ENCODE measurements at places on chromosomes 5 and 9.

DNA sequence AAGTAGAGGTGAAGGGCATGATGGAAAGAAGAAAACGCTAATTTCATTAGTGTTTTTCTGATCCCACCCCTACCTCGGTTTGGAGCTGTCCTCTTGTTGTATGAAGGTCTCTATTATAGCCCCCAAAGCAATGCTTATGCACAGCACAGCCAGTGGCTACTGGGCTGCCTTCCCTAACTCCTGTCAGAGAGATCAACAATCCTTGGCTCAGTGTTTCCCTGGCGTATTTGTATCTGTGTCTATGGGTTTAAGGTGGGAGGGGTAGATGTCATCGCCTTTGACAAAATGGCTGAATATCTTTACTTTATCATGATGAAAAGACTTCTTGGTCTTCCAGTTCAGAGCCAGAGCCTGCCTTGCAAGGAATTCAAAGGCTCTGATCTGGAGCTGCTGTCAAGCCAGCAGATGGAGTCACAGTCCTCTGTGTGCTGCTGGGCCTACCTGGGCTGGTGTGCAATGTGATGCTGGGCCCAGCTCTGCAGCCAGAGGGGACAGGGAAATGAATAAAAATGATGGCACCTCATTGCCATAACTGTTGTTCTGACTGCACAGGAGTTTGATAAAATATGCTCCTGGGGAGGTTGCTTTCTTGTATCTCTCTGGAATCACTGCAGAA, 20.1 kb upstream of the HSPA9 start:
- no peak for DNase-seq

DNA sequence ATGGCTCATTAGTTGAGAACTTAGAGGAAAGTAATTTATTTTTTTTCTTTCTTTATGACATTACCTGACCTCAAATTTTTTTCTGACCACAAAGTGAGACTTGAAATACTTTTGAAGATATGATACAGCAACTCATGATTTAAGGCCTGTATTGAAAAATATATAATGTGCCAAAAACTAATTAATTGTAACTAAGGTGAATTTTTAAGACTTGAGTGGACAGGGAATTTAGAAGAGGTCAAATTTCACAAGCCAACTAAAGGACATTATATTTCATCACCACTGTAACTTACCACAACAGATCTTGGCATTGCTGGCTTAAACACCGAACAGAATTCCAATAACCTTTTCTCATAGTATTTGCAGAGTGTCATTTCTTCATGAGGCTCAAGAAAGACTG, 1.8 kb downstream of the CCNH start:
- DNase-seq, result no peak

- DNase-seq, result no peak
These were observed 1262.0 kb upstream of the WWC1 start for GRCh38 chr5:167029488-167029887.

GRCh38 chr9:123615381-123615780, 259.4 kb downstream of the CRB2 start:
- no peak for DNase-seq

- no peak for DNase-seq
These were observed 408.3 kb downstream of the DMRT2 start for GRCh38 chr9:1458503-1458902.

DNA sequence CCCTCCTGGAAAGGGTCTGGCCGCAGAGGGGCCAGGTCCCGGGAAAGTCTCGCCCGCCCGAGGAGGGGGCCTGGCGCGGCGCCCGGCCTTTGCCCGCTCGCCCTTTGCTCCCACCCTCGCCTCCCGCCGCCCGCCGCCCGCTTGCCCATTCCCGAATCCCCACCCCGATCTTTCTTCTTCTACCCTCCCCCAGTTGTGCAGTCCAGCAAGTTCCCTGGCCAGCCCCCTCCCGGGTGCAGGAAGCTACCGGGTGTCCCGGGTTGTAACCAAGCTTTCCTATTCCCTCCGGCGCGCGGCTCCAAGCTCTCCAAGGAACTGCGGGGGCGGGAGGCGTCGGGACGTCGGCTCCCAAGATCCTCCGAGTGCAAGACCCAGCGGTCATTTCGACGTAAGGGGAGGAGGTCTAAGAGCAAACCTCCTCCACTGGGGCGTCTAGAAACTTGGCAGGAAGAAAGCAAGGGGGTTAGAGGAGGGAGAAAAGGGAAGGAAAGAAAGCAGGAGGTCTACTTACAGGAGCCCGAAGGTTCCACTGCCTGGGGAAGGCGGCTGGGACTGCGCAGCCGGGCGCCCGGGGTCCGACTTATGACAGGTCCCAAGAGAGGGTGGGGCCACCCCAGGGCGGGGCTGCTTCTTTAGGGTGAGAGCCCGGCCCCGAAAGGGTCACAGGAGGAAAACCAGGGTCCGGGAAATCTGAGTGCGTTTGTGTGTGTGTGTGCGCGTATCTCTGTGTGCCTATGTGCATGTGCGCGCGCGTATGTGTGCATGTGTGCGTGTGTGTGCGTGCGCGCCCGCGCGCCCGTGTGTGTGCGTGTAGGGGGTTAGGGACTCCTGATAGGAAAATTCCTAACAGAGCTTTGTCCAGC, at the start of gene PTGR1:
Gene PTGR1, minus strand, starts transcription at position 556 of the 863 bp plus-strand sequence. CDS start 2,225 bp downstream, outside the sequence.
- peak; percentile 13 for DNase-seq

GRCh38 chr5:143076377-143076776, 306.2 kb downstream of the ARHGAP26 start:
- no peak for DNase-seq

- DNase-seq, result no peak
These were observed 26.2 kb downstream of the HMGXB3 start for GRCh38 chr5:150026682-150027172.

GRCh38 chr5:110865400-110866094, 126.7 kb downstream of the SLC25A46 start:
- DNase-seq, result no peak

- no peak for DNase-seq
These were observed 701 bp upstream of the LMX1B start for GRCh38 chr9:126612813-126613641.

DNA sequence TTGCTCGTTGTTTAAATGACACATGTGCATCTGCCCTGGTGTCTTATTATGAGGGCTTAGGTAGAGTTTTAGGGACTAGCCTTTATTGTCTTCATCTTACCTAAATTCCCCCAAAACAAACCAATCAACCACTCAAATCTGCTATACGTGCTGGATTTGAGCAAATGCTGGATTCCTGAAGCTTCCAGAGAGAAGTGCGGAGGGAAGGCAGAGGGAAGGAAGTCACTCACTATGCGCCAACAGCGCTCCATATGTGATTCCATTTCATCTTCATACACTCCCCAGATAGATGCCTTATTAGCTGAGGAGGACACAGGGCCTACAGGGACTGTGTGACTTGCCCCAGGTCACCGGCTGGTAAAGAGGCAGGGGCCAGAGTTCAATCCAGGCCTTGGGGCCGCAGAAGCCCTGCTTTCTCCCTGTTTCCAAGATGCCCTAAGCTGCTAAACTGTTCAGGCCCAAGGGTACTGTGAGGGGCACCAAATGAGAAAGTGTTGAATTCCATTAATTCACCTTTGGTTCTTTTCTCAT, 63.5 kb downstream of the OTULIN start:
- no peak for DNase-seq

- no peak for DNase-seq
These were observed 15.8 kb upstream of the NEURL1B start for GRCh38 chr5:172624996-172625964.

DNA sequence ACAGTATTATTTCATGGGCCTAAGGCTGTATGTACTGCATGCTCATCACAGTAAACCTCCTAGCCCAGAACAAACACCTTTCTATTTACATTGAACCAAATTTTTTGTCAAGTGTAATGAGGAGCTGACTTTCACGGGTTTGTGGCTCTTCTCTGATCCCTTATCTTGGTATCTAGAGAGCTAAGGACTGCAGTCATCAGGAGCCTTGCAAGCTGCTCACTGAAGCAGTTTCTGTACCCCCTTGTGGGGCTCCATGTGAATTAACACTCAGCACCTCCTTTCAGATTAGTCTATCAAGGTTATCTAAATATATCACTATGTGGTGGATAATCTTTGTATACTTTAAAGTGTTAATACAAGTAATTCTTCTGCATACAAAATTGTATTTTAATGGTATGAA, 108.2 kb downstream of the AUH start:
- no peak for DNase-seq

- no peak for DNase-seq
These were observed 49.7 kb upstream of the PLEKHG4B start for GRCh38 chr5:42250-42649.

GRCh38 chr5:61586096-61587084, 254.3 kb downstream of the ZSWIM6 start:
- DNase-seq, result no peak

DNA sequence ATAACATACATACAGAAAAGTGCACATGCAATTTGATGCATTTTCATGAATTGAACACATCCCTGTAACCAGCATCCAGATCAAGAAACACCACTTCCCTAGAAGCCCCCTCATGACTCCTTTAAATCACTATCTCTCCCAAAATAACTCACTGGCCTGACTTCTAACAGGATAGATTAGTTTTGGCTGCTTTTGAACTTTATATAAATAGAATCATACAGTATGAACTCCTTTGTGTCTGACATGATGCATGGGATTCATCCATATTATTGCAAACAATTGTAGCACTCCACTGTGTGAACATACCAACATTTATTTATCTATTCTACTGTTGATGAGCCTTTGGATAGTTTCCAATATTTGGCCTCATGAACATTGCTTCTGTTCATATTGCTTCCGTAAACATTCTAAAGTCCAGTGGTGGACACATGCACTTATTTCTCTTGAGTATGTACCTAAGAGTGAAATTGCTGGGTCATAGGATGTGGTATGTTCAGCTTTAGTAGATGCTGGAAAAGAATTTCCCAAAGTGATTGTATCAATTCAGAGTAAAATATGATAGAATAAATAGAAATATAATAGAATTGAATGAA, 148.7 kb upstream of the GDNF start:
- no peak for DNase-seq

DNA sequence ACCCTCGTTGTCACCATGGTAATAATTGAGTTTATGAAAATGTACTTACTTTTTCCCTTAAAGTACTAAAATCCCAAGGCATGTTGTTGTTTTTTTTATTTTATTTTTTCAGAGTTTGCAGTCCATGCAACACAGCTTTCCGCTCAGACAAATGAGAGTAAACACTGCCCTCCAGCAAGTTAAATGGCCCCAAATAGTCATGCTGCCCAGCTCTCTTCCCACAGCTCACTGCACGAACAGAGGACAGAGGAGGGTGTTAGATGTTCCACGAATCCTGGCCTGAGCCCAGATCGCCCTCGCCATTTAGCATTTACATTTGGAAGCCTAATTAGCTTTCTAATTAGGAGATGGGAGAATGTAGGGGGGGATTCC, 1.9 kb downstream of the NIM1K start:
- DNase-seq, result no peak

DNA sequence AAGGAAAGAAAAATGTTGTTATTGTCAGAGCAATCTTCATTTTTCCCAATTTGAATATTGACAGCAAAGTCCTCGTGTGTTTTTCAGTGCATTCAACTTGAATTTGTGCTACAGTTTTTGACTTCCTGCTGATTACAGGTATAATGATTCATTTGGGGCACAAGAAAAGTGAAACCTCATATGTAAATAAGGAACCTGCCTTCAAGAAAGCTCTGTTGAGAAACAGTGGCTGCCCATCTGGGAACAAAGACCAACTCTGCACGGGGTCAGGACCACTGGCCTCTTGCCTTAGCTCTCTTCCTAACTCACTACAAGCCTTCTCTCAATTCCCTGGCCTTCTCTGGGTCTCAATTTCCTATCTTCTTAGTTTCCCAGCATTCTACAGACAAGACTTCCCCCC, 21.0 kb downstream of the TIMD4 start:
- no peak for DNase-seq

- no peak for DNase-seq
These were observed 46.1 kb downstream of the PRUNE2 start for GRCh38 chr9:76859860-76860259.

DNA sequence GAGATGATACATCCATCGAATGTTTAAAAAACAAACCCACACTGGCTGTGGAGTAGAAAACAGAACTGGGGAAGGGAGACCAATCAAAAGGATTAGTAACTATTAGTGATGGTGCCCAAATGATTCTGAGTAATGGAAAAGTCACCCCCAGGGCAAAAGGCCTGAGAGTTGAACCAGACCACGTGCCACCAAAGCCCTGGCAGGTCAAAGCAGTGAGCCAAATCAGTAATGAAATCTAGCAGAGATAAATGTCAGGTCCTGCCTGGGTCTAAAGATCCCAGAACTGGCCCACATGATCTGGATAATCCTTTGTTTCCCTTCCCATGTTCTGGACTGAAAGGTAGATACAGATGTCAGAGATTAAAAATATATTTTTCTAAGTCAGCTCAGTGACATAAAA, 9.4 kb downstream of the OTULINL start:
- no peak for DNase-seq

DNA sequence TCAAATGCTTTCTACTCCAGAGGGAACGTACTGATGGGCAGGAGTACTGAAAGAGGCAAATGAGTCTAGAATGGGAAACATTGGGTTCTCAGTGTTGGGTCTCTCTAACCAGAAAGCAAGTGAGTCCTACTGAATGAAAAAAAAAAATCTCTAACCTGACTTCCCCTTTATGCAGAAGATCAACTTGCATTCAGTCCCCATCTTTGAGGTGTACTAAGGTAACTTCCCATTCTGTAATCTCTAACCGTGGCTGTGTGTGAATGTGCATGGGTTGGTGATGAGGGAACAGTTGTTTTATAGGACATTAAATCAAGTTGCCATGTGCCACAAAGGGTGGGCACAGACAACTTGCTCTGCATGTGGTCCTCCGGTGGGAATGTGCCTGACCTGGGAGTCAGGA, 264.6 kb upstream of the CLINT1 start:
- DNase-seq, result no peak

GRCh38 chr5:137265457-137265856, 233.7 kb downstream of the SPOCK1 start:
- no peak for DNase-seq

DNA sequence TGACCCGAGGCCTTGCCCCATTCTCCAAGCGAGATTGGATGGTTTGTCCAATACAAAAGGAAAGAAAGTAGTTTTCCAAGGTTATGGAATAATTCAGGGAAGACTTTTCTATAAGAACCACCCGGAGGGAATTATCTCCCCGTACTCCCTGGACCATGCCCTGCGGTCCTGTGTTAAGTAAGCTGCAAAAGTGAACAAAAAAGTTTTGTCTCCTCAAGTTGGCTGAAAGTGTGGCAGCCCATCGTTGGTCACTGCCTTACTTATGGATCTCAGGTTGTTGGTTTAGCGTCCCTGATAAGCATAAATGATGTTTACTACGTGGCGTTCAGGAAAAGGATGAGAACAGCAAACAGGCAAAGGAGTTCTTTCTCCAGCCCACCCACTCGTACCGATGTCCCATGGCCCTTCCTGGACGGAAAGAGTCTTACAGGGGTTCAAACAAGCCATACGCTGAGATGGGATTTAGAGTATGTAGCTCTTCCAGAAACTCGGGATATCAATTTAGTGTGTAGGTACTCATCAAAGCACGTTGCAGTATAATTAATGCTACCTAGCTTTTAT, 413 bp upstream of the AUH start:
- no peak for DNase-seq

Measured in stimulated activated naive B cell treated with anti-CD40 and anti-IgM and Interleukin-4, amounts not matched to agents 10 μg/mL and 1 μg/mL and 100 μg/mL, for 72 hours (primary cell).